ENCODE measurements at places on chromosomes 5 and 9.

GRCh38 chr9:87545858-87546257, 48.2 kb downstream of the DAPK1 start:
- no peak for DNase-seq

GRCh38 chr9:131366761-131367401, 27.0 kb upstream of the PRRC2B start:
- DNase-seq: no peak

DNA sequence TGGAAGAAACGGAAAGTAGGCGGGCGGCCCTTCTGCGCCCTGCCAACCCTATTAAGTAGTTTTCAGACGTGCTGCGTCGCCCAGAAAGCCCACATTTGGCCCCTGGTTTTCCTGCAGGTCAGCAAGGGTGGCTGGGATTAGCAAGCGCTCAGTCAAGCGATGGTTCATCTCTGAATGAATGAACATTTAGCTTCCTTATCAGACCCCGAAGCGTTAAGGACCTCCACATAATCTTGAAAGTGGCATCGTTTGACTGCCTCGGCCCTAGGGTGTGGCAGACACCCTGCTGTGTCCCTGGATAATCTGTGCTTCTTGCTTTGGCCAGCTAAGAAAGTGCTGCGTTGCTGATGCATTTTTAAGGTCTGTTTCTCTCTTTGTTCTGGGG, 684 bp downstream of the TOR1B start:
- DNase-seq: no peak

DNA sequence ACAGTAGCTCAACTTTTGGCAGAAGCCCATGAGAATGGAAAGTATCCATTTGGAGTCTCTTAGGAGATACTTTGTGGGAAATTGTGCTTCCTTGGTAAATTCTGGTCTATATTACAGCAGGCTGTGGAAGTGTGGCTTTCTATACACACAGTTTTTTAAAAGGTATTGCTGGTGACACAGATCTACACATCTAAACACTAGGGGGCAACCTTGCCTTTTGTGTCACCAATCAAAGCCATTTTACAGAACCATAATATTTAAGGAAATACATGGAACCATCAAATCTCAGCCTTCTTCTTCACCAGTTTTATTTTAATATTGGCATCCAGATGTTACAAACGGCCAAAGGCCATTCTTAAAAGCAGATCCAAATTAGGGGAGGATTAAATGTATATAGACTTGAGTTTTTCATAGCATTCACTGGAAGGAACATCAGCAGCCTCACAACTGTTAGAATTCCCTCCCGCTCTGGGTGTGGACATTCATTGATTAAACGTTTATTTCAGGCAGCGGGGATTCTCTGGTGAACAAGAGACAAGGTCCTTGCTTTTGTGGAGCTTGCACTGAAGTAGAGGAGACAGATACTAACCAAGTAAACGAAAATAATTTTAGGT, 132.4 kb upstream of the EPB41L4A start:
- DNase-seq: peak; percentile 2

DNA sequence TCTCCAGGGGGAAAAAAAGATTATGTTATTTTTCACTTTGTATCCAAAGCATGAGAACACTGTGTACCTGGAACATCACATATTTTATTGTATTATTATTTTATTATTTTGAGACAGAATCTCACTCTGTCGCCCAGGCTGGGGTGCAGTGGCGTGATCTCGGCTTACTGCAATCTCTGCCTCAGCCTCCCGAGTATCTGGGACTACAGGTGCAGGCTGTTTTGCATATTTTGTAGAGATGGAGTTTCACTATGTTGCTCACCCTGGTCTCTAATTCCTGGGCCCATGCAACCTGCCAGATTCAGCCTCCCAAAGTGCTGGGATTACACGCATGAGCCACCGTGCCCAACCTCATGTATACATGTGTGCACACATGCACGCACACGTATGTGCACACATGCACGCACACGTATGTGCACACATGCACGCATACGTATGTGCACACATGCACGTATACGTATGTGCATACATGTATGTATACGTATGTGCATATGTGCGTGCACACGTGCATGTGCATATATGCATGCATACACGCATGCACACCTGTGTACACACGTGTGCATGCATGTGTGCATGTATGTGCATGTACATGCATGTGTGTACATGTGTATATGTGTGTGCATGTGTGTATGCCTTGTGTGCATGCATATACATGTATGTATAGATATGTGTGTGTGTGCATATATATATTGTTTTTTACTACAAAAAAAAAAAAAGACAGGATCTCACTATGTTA, 9.5 kb upstream of the UGCG start:
- DNase-seq: no peak

DNA sequence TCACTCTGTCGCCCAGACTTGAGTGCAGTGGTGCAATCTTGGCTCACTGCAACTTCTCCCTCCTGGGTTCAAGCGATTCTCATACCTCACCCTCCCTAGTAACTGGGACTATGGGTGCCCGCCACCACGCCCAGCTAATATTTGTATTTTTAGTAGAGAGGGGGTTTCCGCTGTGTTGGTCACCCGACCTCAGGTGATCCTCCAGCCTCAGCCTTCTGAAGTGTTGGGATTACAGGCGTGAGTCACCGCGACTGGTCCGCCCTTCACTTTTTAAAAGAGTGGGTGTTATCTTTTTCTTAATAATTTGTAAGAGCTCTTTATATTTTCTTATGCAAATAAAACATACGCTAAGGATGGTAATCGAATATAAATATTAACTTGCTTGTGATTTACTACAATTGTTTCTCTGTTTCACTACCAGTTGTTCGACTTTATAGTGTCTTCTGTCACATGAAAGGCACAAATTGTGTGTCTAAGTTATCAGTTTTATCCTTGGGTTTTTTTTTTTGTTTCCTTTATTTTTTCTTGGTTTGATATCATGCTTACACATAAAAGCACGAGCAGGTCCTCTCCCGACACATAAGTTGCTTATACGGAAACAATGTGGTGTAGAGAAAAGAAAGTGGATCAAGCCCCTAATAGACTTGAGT, 1.9 kb upstream of the GPBP1 start:
- peak; percentile 51 for DNase-seq

DNA sequence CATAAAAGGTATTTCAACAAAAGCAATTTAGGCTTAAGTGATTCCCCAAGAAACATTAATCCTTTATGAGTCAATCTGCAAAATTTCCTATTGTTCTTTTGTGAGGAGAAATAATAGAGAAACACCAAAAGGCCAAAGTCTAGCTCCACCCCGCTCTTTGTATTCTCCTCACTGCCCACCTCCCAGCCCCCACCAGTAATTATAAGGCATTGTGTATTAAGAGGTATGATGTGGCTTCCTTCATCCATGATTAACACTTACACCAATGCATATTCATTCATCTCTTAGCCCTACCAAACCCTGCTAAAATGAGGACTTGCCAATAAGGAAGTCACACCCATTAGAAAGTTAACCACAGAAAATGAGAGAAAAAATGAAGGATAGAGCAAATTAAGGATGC, 105.3 kb upstream of the SPATA31D4 start:
- DNase-seq: no peak

Measured in T-helper 22 cell (primary cell).